Globus pallidus (tissue), 1 donor: ENCODE measurements at places on chromosomes 1 and 21.

DNA sequence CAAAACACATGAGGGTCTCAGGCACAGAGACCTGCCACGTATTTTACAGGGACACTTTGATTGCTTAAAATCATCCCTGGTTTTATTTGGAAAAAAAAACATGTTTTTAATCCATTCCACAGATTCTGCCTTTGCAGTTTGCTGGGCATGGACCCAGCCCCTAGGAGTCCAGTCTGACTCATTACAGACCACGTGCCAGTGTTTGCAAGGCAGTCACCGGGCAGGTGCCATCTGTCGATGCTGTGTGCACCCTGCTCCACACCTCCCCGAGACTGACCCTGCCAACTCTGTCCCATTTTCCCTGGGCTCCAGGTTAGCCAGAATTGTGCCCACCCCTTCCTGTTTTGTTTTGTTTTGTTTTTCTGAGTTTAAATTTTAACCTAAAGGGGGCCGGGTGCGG lies 148.4 kb upstream of the TMEM51 start:
- DNase-seq: no peak

GRCh38 chr21:16280686-16281091 lies 550.9 kb downstream of the USP25 start:
- peak; percentile 66 for DNase-seq

DNA sequence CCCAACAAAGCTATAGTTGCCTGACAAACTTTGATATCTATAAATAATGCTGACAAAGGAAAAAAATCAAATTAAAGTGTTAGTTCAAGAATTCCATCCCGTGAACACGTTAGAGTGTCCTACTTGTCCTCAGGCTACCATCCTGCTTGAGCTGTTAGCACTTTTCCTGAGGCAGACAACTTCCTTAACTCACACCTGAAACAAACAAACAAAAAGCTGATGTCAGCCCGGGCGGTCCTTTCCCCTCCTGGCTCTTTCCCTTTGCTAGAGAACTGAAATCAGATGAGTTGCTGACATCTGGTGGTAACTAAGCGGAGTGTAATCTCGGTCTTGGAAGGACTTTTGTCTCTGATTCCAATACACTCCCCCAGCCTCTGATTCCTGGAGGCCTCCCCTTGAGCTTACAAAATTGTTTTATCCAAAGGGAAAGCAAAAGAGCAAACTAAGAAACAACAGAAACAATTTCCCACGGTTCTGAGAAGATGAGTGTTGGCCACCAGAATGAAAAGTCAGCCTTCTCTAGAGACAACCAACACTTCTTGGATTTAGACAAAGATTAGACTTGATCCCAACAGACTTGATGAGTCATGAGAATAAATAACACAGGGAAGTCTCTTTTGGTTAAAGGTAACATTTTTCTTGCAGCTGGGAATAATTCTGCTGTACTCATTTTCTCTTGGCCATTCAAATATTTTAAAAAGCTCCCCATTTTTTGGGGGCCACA lies 135.4 kb downstream of the PROX1 start:
- peak; percentile 77 for DNase-seq

- no peak for DNase-seq
Observed at GRCh38 chr1:117059334-117059677, 820 bp upstream of the TTF2 start.

DNA sequence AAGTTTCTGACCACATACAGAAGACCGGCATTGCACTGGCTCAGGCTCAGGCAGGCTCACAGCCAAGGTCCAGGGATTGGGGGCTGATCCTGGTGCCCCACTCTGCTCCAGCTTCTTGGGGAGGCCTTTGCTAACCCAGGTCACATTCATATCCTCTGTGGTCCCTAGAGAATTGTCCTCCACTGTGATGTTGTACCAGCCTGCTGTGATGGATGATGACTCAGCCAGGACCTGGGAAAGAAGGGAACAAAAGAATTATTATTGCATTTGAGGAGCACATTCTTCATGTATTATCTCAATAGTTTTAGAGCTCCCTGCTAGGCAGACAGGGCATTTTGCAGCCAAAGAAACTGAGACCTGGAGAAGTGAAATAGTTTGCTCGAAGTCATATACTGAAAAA lies 114.3 kb upstream of the ETV3 start:
- DNase-seq: no peak

DNA sequence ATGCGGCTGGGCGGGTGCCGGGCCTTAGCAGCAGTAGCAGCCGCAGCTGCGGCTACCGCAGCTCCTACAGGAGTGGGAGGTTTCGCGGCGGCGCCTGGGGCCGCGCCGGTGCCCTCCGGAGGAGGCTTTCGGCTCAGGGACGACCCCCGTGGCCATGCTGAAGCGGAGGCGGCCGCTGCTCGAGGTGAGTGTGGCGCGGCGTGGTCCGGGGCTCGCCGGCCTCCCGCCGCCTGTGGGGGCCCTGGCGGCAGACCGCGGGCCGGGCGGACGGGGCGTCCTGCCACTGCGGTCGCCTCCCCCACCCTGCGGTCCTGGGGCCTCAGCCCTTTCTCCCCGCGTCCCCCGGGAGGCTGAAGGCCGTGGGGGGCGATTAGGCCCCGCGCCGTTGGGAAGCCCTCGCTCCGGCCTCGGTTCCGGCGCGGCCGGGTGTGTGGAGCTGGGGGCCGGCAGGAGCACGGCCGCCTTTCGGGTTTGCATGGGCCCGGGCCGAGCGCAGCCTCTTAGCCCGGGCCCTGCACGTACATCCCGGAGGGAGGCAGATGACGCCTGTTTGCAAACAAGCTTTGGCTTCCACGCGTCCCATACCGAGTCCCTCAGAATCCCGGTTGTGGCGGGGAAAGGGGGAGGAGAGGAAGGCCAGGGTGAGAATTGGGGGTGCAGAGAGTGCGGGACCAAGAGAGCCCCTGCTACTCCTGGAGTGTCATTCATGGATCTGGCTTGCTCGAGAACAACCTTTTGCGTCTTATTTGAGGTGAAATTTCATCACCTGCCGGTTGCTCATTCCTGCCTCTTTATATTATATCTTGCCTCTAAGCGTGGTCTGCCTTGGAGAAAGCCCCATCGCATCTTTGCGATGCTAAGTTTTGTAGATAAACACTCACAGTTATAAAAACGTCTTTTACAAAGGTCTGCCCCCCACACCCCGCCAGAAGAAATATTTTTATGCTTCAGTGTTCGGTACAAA lies 613 bp downstream of the ZFYVE9 start:
- peak; percentile 45 for DNase-seq

DNA sequence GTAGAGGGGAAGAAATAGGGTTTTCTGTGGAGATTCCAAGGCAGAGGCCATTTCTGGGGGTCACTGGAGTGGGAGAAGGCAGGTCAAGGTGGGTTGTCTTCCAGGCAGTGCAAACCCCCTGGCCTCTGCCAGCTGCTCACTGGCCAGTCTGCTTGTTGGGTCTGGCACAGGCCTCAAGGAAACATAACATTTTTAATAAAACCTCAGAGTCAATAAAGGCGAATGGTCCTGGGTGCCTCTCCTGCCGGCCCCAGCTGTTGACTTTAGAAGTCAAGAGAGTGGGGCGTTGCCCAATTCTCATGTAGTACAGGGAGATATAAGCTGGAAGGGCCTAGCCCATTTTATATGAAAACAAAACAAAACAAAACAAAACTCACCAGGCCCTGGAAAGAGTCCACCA lies 36.6 kb downstream of the RUNX3 start:
- DNase-seq: no peak

GRCh38 chr1:182643699-182644098 lies 39.5 kb upstream of the RGS16 start:
- DNase-seq: no peak

GRCh38 chr21:28256837-28257236 lies 735.8 kb downstream of the LTN1 start:
- no peak for DNase-seq

GRCh38 chr1:86395751-86396497 lies at the start of gene ODF2L:
TSS of gene ODF2L (minus strand) at chr1:86396323. CDS start at chr1:86387027, 9,296 bp downstream.
- DNase-seq: peak; percentile 84

GRCh38 chr1:231701306-231701705 lies 74.7 kb downstream of the DISC1 start:
- no peak for DNase-seq

DNA sequence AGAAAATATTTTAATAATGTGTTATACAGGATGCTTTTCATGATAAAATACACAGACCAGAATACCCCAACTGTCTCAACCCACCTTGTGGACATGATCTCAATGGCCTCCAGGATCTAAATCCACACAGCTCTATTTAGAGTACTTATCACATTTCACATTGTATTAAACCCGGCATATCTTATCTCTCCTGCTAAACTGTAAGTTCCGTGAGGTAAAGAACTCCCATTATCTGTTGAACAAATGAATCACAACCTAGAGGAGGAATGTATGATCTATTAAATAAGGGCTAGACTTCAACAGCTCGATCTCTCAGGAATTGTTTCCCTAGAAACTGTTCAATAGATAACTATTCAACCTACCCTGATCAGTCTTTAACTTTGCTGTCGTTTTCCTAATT lies 6.9 kb downstream of the ETV3 start:
- DNase-seq: no peak

DNA sequence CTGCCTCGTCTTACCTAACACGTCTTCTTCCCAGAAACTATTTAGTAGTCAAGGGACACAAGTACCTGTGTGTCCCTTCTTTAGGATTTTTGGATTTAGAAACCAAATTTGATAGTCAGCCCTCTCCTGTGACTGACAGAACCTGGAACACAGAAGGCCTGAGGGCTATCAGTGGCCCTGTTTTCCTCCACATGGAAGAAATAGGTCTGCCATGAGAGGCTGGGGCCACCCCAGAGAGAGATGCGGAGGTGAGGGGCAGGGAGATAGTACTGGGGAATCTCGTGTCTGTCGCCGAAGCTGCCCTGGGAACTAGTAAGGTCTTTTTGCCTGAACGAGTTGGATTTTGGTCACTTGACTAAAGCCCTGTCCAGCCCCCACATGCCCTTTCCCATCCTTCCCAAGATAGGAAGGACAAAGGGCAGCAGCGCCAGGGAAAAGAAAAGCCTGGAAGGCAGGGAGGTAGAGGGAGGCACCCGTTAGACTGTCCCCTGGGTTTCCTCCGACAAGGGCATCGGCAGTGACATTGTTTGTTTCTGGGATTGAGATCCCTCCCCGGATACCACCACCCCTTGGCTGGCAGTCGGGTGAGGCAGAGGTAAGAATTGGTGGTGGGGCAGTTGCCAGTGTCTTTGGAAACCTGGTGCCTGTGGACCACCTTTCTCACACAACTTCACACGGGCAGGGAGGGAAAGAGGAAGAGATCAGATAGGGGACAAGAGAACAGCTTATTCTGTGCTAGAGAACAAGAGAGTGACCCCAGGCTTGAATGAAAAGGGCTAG lies 19.8 kb downstream of the SMIM12 start:
- no peak for DNase-seq

DNA sequence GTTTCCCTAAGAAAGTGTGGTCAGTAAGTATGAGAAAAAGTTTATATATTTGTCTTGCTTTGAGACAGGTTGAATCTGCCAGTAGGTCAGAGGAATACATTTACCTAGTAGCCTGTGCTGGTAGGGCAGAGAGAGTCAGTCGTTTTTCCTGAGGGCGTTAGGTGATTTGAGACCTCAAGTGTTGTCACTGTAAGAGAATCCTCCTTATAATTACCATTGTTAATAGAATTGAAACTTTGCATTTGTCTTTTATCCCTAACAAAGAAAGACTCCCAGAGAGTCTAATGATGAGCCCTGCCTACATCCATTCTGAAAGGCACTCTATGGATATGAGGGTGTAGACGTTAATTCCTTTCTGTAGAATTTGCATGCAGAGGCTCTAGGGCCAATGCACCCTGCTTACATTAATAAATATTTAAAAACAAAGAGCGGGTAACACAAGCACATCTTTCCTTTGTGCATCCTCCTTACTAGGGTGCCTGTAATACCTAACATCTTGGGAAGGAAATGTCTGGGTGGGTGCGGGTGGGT lies 16.4 kb downstream of the PBX1 start:
- DNase-seq: no peak

DNA sequence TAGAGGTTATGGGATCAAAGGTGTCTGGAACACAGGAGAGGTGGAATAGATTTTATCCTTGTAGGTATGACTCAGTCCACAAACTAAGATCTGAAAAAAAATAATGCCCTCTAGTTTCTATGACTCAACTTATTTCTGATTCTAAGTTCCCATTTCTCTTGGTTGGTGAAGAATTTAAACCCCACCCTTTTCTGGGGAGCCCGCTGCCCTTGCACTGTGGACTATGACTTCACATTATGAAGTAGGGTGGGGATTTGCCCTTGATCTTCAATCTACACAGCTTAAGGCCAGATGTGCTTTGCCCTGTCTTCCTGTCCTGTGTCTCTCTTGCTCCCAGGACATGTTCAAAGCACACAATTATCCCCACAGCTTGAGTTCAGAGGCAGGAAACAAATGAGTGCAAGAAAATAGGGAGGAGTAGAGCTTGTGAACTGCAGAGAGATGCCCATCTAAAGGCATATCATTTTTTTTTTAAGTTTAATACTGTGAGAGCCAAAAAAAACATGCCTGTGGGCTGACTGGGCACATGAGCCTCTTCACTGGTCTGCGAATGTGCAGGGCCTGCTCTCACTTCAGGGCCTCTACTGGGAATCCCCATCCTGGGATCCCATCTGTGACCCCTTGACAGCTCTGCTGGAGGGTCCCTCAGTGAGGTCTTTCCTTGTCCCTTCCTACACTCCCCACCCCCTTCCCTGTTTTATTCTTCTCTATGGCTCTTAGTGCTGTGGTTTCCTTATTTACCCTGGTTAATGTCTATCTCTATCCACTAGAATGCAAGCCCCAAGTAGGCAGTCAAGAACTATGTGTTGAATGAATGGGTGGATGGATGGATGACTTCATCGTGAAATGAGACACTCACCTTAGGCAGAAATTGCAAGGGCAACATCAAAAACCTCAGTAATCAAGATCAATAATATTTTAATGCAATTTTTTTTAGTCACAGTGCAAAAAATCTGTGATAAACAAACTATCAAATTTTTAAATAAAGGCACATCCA lies 61.5 kb downstream of the CD58 start:
- no peak for DNase-seq

GRCh38 chr1:159005161-159005560 lies 4.5 kb upstream of the IFI16 start:
- DNase-seq: no peak

GRCh38 chr1:89310505-89310904 lies 37.8 kb upstream of the GBP5 start:
- no peak for DNase-seq

DNA sequence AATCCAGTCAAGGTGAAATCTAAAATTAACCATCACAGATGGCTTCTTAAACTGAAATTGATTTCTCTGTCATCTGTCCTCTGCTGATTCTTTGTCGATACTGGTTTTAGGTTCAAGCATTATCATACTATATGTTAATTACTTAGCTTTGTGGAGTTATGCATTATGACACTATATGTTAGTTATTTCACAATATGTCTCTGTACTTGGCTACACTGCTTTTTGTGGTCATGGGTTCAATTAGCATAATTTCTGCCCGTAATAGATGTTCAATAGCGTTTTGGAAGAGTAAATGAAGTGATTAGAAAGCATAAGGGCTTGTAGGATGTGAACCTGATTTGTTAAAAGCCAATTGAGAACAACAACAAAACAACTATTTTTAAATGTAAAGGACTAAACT lies 28.2 kb downstream of the IFI44 start:
- DNase-seq: no peak

DNA sequence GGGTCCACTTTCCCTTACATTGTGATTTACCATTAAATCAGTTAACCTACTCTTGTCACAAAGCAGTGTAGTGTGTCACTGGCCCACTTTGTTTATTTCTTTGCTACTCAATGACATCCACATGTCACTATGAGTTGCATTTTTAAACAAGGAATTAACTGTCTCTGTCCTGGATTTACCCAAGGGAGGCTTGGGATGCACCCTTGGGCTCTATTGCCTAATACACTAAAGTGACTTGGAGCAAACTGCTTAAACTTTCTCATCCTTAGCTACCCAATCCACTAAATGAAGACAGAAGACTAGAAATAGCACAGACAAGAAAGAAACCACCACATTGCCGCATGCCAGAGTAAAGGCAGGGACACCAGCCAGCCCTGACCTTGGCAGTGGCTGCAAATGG lies 136.2 kb upstream of the TIAM1 start:
- no peak for DNase-seq
